Dorsolateral prefrontal cortex (tissue), 122 donors: ENCODE measurements at places on chromosomes 3 and 15. TPM values are rescaled to one million over a fixed set of nuclear protein-coding genes. Genes with fewer than 3 reads are reported as not detected.
A peak's percentile ranks its signal among the peaks of the same experiment; 100 is the strongest.

DNA sequence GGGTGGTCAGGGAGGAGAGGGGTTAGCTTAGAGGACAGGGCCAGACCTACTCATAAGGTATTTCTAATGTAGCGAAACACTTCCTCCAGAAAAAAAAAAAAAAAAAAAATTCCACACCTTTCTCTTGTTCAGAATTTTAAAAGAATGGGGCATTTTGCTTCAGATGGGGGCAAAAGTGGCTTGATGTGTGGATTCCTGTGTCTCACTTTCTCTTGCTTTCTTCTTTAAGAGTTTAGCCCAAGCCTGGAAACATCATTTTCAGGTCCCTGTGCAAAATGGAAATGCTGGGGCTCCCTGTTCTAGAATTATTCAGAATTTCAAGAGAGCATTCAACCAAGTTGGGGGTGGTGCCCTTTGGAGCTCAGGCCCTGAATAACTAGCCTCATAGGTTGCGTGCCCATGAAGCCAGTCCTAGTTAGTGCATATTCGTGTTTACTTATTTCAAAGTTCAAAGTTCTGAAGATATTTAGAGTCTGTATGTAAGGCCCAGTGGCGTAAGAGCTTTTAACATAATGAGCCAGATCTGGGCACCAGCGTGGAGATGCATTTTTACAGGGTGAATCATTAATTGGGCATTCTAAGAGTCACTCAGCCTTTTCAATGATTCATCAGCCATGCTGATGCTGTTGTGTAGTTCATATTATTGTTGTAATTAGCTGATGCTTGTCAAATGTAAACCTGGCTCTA is 104.5 kb downstream of the RPLP1 start:
- DNase-seq: no peak

- no peak for DNase-seq
These were observed 4.9 kb downstream of the LEKR1 start for GRCh38 chr3:156831006-156831405.

DNA sequence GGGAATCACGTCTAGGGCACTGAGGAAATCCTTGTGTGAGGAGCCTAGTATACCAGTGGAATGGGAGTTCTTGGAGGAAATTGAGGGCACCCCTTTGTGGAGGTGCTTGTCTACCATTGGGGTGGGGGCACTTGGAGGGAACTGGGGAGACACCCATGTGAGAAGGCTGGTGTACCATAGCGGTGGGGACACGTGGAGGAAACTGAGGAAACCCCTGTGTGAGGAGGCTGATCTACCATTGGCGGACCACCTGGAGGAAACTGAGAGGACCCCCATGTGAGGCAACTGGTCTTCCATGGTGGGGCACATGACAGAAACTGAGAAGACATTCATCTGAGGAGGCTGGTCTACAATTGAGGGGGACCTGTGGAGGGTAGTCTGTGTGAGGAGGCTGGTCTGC is 164.5 kb downstream of the FBLN2 start:
- DNase-seq: peak; percentile 7

Gene CHMP2B
- total RNA-seq: 30.6 TPM

- DNase-seq: no peak
These were observed 148.9 kb downstream of the PLCL2 start for GRCh38 chr3:17033516-17034168.
